NCI-H524 treated with DMSO at 0.1 percent for 48 hours (cell line): ENCODE measurements at places on chromosomes 5 and 9.

DNA sequence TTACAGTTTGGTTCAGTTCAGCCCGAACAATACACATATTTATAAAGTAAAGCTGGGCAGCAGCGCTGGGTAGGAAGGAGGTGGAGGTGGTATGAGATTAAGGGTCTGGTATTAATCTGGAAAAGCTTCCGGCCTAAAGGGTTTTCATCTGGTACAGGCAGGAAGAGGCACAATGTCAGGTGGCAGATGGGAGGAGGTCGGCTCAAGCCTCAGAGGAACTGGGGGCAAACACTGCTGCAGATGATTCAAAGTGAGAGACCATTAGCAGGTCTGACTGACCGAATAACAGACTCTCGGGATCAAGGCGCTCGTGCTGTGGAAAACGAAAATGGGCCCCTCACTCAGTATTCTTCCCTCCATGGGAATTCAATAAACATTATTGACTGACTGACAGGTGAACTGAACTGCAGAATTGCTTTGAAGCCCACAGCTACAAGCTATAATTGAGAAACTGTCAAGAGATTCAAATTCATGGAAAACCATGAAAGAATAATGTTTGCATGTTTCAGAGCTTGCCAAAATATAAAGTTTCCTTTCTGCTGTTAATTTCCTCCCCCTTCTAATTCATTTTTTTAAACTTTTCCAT, 75.3 kb downstream of the TMEM167A start:
- no peak for DNase-seq

GRCh38 chr9:120937127-120937526, 10.5 kb upstream of the TRAF1 start:
- no peak for DNase-seq

- DNase-seq = no peak
Measured at GRCh38 chr9:8901146-8901545, 1101.6 kb upstream of the DMAC1 start.

GRCh38 chr9:108197008-108197365, 658.8 kb downstream of the ACTL7B start:
- no peak for DNase-seq

GRCh38 chr5:124936626-124936933, 190.1 kb upstream of the ZNF608 start:
- no peak for DNase-seq

- no peak for DNase-seq
Measured at GRCh38 chr5:2575292-2575691, 176.2 kb downstream of the IRX2 start.

DNA sequence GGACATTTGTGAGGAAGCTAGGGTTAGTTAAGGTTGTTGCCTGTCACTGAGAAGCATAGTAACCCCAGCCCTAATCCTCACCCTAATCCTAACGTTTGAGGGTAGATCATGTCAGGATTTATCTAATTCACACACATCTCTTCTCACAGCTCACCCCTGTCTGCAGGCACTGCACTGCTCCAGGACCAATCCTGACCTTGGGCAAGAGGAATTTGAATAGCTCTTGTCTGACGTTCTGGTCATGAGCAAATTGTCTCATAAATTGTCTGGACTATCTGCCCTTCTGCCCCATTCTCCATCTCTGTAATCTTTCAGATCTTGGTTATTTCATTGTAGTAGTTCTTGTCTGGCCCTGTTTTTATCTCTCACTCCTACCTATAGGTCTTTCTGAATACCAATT, 18.7 kb downstream of the CRHBP start:
- DNase-seq = no peak
